ENCODE measurements at places on chromosomes 3 and 15. TPM values are rescaled to one million over a fixed set of nuclear protein-coding genes. Genes with fewer than 3 reads are reported as not detected.

- H3K4me3 ChIP-seq: no peak overlapping the region
- H3K27me3 ChIP-seq: no peaks in the 10 kb centered on the region
- H3K4me1 ChIP-seq: peaks cover 7% of the 10 kb centered on the region
- DNase-seq: no peak
- H3K36me3 ChIP-seq: no peaks in the 10 kb centered on the region
- H3K27ac ChIP-seq: no peak overlapping the region
These were observed 30.7 kb upstream of the SLC24A5 start for GRCh38 chr15:48090115-48090514.

- H3K27me3 ChIP-seq: no peaks in the 10 kb centered on the region
- H3K36me3 ChIP-seq: peaks cover 13% of the 10 kb centered on the region
- no peak for DNase-seq
- H3K4me3 ChIP-seq: no peak overlapping the region
- H3K27ac ChIP-seq: no peak overlapping the region
- peaks cover 24% of the 10 kb centered on the region for H3K4me1 ChIP-seq
These were observed 601 bp upstream of the HYAL2 start for GRCh38 chr3:50323092-50323600.

DNA sequence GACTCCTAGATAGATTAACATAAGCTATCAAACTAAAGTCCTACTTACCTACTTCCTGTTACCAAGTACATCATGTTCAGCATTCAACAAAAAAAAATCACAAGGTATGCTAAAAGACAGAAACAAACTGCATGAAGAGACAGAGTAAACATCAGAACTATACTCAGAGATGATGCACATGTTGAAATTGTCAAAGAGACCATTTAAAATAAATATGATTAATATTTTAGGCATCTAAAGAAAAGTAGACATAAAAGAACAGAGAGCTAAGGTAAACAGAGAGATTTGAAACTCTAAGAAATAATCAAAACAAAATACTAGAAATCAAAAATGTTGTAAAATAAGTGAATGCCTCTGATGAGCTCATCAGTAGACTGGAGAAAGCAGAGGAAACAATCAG is 224.8 kb upstream of the STAC start:
- H3K36me3 ChIP-seq: no peaks in the 10 kb centered on the region
- H3K27ac ChIP-seq: no peak overlapping the region
- no peaks in the 10 kb centered on the region for H3K27me3 ChIP-seq
- no peak overlapping the region for H3K4me3 ChIP-seq
- H3K4me1 ChIP-seq: no peaks in the 10 kb centered on the region

DNA sequence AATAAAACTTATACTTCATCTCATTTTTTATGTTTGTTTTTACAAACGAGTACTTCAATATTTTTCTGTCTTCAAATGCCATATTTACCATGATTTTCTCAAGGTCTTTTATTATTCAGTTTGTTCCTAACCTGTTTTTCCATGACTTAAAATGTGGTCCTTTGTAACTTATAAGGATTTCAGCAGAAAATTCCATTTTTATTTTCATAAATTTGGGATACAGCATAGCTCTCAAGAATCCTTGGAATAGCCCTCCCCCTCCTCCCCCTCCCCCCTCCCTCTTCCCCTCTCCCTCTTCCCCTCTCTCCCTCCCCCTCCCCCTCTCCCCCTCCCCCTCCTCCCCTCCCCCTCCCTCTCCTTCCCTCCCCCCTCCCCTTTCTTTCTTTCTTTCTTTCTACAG is 14.9 kb upstream of the STX19 start:
- no peaks in the 10 kb centered on the region for H3K36me3 ChIP-seq
- H3K4me1 ChIP-seq: no peaks in the 10 kb centered on the region
- H3K27me3 ChIP-seq: no peaks in the 10 kb centered on the region
- no peak overlapping the region for H3K27ac ChIP-seq
- H3K4me3 ChIP-seq: no peak overlapping the region

- peaks cover 10% of the 10 kb centered on the region for H3K4me1 ChIP-seq
- no peak for DNase-seq
- H3K4me3 ChIP-seq: no peak overlapping the region
- H3K27me3 ChIP-seq: no peaks in the 10 kb centered on the region
- no peaks in the 10 kb centered on the region for H3K36me3 ChIP-seq
These were observed 7.3 kb upstream of the TPM1 start for GRCh38 chr15:63035253-63035652.

DNA sequence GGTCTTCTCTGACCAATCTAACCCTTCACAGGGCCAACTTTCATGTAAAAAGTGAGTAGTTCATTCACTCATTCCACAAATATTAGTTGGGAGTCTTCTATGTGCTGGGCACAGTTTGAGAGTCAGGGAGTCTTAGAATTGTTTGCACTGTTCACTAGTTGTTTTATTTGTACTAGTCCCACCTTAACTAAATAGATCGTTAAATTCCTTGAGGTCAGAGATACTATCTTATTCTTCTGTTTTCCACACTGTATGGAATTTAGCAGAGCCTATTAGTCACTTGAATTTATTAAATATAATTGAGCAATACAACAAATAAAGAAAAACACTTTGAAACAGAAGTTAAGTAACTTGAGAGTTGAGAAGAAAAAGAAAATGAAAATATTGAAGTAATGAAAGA is 40.8 kb upstream of the SPTSSB start:
- peaks cover 33% of the 10 kb centered on the region for H3K4me1 ChIP-seq
- no peak for DNase-seq
- no peaks in the 10 kb centered on the region for H3K27me3 ChIP-seq
- no peak overlapping the region for H3K27ac ChIP-seq
- H3K36me3 ChIP-seq: no peaks in the 10 kb centered on the region

GRCh38 chr15:73907035-73907408 is 19.2 kb upstream of the LOXL1 start:
- H3K4me1 ChIP-seq: peaks cover 5% of the 10 kb centered on the region
- no peak for DNase-seq
- H3K27ac ChIP-seq: no peak overlapping the region

- H3K4me1 ChIP-seq: no peaks in the 10 kb centered on the region
- no peak overlapping the region for H3K4me3 ChIP-seq
- DNase-seq: no peak
- no peaks in the 10 kb centered on the region for H3K36me3 ChIP-seq
- H3K27me3 ChIP-seq: peaks cover 2% of the 10 kb centered on the region
These were observed 8.6 kb downstream of the SEMA6D start for GRCh38 chr15:47725906-47726305.

DNA sequence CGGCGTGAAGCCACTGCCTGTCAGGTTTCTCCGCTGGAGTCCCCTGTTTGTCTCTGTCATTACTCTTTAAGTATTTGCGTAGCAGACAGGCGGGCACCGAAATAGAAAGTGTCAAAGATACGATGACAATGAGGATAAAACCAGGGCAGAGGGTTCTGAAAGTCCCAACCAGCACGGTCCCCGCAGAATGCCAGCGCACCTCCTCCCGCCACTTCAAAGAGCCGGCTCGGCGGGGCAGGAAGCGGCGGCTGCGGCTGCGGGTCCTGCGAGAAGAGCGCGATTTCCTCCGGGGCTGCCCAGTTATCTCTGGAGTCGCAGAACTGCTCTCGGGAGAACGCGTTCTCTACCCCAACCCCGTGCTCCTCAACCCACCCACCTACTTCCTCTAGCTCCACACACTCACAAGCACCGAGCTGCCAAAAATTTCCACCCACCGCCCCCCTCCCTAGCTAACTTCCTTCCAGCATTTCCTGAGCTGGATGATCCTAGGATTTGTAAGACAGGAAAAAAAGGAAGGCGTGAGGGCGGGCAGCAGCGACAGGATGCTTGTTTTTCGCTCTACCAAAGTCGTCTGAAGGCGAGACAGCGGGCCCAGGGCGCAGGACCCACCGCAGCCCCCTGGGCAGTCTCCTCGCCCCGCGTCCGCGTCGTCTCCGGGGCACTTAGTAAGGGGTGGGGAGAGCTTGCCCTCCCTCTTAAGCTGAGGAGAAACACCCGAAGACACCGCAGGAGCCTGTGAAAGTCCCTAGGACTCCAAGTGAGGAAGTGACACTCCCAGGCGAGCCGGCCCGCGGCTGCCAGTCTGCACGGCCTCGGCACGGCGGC is at the start of gene ARHGAP31:
Gene ARHGAP31 (plus strand): TSS at position 513 of the 825 bp plus-strand sequence. CDS start 522 bp downstream, outside the sequence.
- H3K27me3 ChIP-seq: no peaks in the 10 kb centered on the region
- H3K27ac ChIP-seq: peak within 1 kb of the TSS; percentile 86
- DNase-seq: peak; percentile 81
- peaks cover 28% of the 10 kb centered on the region for H3K4me1 ChIP-seq
- peaks cover 7% of the 10 kb centered on the region for H3K36me3 ChIP-seq
- H3K4me3 ChIP-seq: peak within 1 kb of the TSS; percentile 73

GRCh38 chr3:184234224-184234623 is 4.8 kb downstream of the VWA5B2 start:
- peaks cover 13% of the 10 kb centered on the region for H3K4me1 ChIP-seq
- H3K27me3 ChIP-seq: peaks cover 31% of the 10 kb centered on the region
- no peaks in the 10 kb centered on the region for H3K36me3 ChIP-seq

DNA sequence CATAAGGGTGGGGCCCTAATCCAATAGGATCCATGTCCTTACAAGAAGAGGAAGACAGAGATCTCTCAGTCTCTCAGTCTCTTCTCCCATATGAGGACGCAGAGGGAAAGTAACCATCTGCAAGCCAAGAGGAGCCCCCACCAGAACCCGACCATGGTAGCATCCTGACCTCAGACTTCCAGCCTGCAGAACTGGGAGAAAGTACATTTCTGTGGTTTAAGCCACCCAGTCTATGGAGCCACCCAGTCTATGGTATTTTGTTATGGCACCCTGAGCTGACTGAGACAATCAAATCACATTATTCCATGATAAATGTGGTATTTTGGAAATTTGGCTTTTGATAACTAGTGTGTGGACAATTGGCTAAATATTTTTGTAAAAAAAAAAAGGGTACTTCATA is 101.5 kb upstream of the TMC3 start:
- H3K36me3 ChIP-seq: no peaks in the 10 kb centered on the region
- no peak overlapping the region for H3K4me3 ChIP-seq
- no peak for DNase-seq
- H3K4me1 ChIP-seq: no peaks in the 10 kb centered on the region
- peaks cover 7% of the 10 kb centered on the region for H3K27me3 ChIP-seq

GRCh38 chr3:152208439-152208838 is 60.3 kb upstream of the MBNL1 start:
- H3K27ac ChIP-seq: no peak overlapping the region
- no peaks in the 10 kb centered on the region for H3K4me1 ChIP-seq
- no peaks in the 10 kb centered on the region for H3K27me3 ChIP-seq

GRCh38 chr3:23800731-23801130 is 5.0 kb upstream of the UBE2E1 start:
- H3K4me1 ChIP-seq: peaks cover 4% of the 10 kb centered on the region
- DNase-seq: no peak
- peaks cover 2% of the 10 kb centered on the region for H3K27me3 ChIP-seq
- H3K27ac ChIP-seq: no peak overlapping the region
- no peak overlapping the region for H3K4me3 ChIP-seq

- peaks cover 10% of the 10 kb centered on the region for H3K4me1 ChIP-seq
- H3K36me3 ChIP-seq: no peaks in the 10 kb centered on the region
These were observed 49.9 kb upstream of the NEDD4 start for GRCh38 chr15:56042982-56043980.

GRCh38 chr15:26129852-26130251 is 266.7 kb upstream of the ATP10A start:
- no peak overlapping the region for H3K4me3 ChIP-seq
- no peaks in the 10 kb centered on the region for H3K4me1 ChIP-seq
- no peak for DNase-seq
- no peaks in the 10 kb centered on the region for H3K27me3 ChIP-seq
- H3K27ac ChIP-seq: no peak overlapping the region

DNA sequence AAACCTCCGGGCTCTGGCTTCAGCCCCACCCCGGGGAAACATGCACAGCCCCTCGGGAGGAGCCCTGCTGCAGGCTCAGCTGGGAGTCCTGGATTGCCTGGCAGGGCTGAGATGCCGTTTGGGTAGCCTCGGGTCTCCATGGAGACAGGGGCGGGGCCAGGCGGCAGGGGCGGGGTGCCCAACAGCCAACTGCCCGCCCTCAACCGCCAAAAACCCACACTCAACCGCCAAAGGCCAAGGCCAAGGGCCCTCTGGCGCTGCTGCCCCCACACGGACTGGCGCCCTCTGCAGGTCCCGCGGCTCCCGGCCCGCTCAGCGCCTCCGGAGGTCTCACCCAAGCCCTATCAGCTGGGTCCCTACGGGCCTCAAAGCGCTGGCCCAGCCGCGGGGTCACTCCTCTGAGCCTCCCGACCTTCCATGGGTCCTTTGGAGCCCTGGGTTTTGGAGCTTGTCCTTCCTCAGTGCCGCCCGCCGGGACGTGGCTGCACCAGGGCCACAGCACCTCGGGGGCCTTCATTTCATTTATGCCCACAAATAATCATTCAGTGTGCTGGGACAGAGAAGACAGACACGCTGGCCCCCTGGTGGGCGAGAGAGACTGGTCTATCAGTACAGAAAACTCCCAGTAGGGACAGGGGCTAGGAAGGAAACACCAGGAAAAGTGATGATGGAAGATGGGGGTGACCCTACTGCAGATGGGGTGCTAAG is 33.5 kb upstream of the ACAD9 start:
- H3K4me3 ChIP-seq: peak overlapping the region; percentile 49
- H3K36me3 ChIP-seq: no peaks in the 10 kb centered on the region
- DNase-seq: peak; percentile 37
- peaks cover 6% of the 10 kb centered on the region for H3K4me1 ChIP-seq
- H3K27ac ChIP-seq: no peak overlapping the region

DNA sequence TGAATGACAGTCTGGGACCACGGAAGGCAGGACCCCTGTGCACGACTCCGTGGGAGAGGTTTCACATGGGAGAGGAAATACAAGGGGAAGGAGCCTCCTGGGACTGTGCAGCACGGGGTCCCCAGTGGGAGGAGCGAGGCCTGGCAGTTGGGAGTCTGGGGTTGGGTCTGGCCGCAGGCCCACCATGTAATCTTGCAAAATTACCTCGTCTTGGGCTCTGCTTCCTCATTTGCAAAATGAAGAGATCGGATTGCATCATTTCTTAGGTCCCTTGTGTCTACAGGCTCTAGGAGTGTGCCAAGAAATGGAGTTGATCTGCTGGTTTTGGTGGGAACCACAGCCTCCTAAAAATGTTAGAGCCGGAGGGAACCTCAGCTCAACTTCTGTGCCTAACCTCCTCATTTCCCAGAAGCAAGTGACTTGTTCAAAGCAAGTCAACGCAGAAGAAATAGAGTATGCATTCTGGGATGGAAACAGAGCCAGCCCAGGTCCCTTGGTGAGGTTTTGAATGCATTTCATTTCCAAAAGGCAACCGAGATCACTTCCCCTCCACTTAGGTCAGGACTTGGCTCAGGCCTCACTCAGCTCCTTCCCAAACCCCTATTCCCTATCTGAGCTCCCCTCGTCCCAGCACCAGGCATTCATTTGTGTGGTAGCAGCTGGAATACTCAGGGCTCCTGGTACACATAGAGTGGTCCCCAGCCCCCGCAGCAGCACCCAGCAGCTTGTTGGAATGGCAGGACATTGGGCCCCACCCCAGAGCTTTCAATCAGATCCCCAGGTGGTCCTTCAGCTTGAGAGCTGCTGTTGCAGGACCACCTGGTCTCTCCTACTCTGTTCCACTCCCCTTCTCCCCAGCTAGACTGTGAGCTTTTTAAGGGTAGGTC is 267.7 kb downstream of the XXYLT1 start:
- H3K27ac ChIP-seq: no peak overlapping the region
- H3K4me3 ChIP-seq: no peak overlapping the region
- no peaks in the 10 kb centered on the region for H3K4me1 ChIP-seq
- DNase-seq: no peak

The SPTBN5 gene
- total RNA-seq: 5.3 TPM

The SPCS1 gene
- total RNA-seq: 119 TPM

The CSPG5 gene
- total RNA-seq: 1.2 TPM

The FANCD2OS gene
- total RNA-seq: not detected

The VWA5B2 gene
- total RNA-seq: not detected

The CSPG4 gene
- 26.9 TPM for total RNA-seq
